ENCODE measurements at places on chromosomes 11 and 22. TPM values are rescaled to one million over a fixed set of nuclear protein-coding genes. Genes with fewer than 3 reads are reported as not detected.

The SLC22A9 gene
- total RNA-seq, result not detected

DNA sequence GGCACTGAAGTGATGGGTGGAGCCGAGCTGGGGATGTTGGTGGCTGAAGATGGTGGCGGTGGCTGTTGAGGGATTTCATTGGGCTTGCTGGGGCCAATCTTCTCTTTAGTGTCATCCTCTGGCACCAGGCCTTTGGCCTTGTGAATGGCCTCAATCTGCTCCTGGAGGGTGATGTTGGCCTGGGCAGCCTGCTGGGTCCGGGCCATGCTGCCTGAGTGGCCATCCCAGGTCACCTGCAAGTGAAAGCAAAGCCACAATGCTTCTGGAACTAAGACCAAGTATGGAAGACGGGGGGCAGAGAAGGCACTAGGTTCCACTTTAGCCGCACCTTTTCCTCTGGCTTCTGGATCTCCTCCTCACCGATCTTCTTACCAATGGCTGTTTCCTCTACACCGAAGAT is 12.1 kb upstream of the TBC1D10A start:
- no peaks in the 10 kb centered on the region for H3K4me1 ChIP-seq
- no peaks in the 10 kb centered on the region for H3K27me3 ChIP-seq
- H3K27ac ChIP-seq, result no peak overlapping the region
- H3K36me3 ChIP-seq, result peaks cover 100% of the 10 kb centered on the region

DNA sequence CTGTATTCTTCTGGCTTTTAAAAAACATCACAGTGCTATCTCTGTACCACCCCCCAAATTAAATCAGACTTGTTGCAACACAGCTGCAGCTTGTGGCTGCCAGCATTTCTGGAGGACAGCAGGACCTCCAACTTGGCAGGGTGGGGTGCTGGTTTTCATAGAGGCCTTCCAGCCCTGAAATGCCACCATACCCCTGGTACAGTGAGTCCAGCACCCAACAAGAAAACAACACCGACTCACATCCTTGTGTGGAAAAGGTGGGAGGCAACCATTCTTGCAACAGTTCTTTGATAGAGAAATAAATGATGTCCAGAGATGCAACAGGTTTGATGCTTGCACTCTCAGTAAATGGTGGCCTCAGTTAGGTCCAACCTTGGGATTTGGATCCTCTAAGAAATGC is 96.0 kb downstream of the ABTB2 start:
- no peaks in the 10 kb centered on the region for H3K36me3 ChIP-seq
- no peak for DNase-seq
- H3K27ac ChIP-seq, result no peak overlapping the region

- no peak overlapping the region for H3K4me3 ChIP-seq
- no peak overlapping the region for H3K27ac ChIP-seq
- no peaks in the 10 kb centered on the region for H3K36me3 ChIP-seq
- H3K27me3 ChIP-seq, result no peaks in the 10 kb centered on the region
- H3K4me1 ChIP-seq, result no peaks in the 10 kb centered on the region
Measured at GRCh38 chr11:58152781-58153180, 27.5 kb upstream of the OR9I1 start.

DNA sequence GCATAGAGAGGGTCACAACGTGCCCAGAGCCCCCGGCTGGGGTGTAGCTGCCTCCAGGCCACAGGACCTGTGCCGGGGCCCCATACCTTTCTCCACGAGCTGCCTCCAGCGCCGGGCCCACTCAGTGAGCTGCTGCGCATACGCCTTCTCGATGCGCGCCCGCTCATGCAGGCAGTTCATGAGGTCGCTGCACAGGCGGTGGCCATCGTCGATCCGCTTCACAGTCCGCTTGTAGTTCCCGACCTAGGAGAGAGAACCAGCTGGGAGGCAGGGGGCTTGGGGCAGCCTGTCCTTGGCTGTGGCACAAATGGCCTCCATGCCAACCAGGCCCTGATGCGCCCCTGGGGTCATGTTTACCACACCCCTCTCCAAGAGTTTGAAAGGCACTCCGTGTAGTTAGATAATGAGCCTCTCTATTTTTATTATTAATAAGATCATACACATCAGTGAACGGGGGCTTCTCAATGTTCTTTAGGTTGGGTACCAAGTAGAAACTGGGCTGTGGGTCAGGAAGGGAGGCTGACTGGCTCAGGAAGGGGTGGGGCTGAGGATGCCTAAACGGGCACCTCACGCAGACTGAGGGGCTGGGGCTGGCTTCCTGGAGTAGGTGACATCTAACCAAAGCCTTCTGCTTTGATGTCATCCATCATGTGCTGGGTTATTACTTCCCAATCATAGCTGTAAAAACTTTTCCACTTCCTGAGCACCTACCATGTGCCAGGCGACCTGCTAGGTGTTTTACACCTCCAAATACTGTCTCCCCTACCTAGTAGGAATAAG is 36.5 kb upstream of the ARFGAP3 start:
- peaks cover 34% of the 10 kb centered on the region for H3K36me3 ChIP-seq
- no peaks in the 10 kb centered on the region for H3K27me3 ChIP-seq
- H3K4me3 ChIP-seq, result no peak overlapping the region
- no peak for DNase-seq
